ENCODE measurements at places on chromosomes 6 and 20.

DNA sequence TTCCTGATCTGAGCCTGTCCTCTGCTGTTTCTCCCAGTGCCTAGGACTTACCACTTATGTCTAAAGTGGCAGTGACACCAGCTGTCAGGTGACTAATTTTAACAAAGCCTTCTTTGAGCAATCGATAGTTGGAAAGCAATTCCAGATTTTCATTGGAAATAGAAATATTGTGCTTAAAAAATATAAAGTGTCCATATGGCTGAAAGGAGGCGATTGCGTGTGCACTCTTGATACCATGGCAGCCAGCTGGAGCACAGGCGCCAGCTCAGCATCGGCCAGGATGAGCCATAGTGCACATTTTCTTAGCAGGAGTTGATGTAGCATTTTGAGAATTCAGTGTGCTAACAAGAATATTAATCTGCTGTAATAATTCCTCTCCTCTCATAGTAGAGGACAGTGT is 70.0 kb downstream of the LRRC1 start:
- DNase-seq = no peak

GRCh38 chr6:145546265-145546664 is 189.1 kb downstream of the EPM2A start:
- DNase-seq = no peak

DNA sequence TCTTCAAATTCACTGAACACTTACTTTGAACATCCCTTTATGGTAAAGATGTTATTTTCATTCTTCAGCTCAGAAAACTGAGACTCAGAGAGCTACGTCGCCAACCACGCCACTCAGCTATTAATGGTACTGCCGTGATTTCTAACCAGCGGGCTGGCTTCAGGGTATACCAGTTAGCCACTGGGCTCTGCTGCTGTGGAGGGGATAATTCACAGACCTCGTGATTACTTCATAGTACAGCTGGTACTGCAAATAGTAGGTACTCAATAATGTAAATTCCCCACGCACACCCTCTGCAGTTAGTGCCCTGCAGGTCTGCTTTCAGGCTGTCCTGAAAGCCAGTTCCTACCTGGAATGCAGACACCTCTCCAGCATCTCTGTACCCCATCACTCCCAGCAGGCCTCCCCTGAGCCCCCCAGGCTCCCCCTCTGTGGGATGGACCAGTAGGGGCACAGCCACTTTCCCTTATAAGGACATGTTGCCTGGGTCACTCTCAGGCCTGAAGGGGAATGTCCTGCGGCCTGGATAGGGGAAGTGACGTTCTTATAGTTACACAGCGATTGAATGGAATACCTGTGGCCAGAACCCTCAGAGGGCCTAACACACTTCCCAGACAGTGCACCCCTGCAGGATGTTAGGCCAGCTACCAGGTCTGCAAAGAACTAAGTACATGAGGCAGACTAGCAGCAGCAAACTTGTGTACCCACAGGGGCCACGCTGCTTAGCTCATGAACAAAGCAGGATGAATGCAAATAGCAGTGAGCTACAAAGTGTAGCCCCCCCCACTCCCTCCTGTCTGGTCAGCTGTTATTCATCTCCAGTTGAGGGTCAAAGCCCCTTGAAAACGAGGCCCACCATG is 1.3 kb upstream of the OCSTAMP start:
- DNase-seq = no peak

DNA sequence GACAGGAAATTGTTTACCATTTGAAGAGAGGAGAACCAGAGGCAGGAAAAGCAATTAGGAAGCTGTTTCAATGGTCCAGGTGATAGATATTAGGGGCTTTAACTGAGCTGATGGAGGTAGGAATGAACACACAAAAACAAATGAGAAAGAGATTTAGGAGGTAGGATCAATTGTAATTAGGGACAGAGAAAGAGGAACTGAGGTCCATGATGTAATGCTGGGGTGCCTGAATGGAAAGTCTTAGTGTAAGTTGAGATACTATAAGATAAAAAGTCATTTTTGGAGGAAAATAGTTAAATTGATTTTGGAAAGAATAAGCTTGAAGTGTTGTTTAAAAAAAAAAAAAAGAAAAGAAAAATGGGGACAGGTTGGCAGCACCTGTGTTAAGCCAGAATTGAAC is 58.5 kb upstream of the B3GAT2 start:
- no peak for DNase-seq

GRCh38 chr6:129267028-129267427 is 384.1 kb downstream of the LAMA2 start:
- DNase-seq = no peak

GRCh38 chr6:148716811-148717210 is 30.0 kb upstream of the UST start:
- DNase-seq = no peak

DNA sequence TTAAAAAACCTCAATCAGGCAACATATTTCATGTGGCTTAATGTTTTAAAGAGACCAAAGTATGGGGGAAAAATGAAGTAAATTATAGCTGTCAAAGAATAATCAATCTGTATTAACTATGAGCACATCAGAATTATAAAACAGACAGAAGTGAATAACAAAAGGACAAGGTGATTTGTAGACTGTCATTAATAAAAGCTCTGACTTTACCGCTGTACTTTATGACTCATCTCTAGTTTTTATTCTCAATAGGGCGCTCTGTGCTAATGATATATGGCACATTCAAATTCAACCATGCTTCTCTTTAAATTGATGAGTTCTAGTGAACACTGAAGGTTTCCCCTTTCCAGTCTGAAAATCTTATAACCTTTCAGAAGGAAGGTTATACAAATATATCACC is 72.0 kb downstream of the PREP start:
- DNase-seq = no peak

- no peak for DNase-seq
Observed at GRCh38 chr6:32082935-32083334, 26.2 kb downstream of the TNXB start.

DNA sequence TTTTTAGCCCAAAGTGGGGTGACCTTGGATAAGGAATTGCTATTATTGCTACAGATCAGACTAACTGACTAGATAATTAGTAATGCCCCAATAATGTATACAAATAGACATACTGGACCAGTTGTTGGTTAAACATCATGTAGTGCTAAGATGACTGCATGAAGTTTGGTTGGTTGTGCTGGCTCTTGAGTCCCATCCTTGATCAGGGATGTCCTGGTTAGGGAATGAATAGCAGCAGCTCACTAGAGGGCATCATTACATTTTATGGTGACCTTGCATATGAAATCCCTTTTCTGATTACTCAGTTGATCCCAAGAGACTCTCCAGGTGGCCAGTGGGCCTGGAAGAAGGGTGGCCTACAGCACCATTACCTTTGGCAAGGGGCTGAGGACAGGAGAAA is 10.9 kb downstream of the TPBG start:
- DNase-seq = no peak

GRCh38 chr20:34472246-34472925 is 43.8 kb upstream of the DYNLRB1 start:
- no peak for DNase-seq

DNA sequence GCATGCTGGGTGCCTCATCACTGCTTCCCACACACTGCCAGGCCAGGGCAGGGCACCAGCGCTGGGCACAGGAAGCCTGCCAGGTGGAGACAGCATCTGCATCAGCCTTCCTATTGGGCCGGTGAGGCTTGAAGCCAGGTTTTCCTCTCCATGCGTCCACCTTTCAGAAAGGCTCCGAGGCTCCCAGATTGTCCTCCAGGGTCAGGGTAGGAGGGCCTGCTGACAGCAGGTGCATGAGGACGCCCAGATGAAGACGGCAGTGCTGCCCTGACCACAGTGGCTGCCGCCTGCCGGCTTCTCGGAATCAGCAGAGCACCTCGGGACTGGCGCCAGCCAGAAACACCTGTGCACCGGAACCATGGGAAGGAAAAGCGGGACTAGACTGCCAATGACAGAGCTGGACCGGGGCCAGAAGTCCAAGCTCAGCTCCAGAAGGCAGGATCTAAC is 170.5 kb upstream of the CST7 start:
- no peak for DNase-seq

GRCh38 chr6:12009876-12010634 is 2.1 kb upstream of the HIVEP1 start:
- no peak for DNase-seq

- no peak for DNase-seq
Observed at GRCh38 chr6:110895907-110896608, 21.5 kb downstream of the AMD1 start.

DNA sequence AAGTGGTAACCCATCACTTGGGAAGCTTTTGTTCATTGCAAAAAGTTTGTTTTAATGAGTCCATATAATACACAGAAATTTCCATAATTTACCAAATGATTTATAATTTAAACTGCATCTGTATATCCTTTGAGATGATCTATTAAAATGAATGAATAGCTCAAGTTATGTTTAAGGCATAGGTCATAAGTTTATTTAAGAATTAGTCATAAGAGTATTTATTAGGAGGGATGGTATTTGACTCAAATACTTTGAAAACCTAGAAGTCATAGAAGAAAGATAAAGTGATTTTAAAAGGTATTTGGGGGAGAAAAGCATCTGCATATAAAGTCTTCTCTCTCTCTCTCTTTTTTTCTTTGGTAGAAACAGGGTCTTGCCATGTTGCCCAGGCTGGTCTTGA is 388.5 kb downstream of the CDKAL1 start:
- no peak for DNase-seq

GRCh38 chr6:161417717-161418462 is 144.0 kb upstream of the AGPAT4 start:
- DNase-seq = no peak

Measured in T47D (cell line).